Activated CD8-positive, alpha-beta T cell treated with anti-CD3 and anti-CD28 coated beads, Interleukin-2, amount 10 ng/mL, durations not matched to agents 7 days and 5 days (primary cell): ENCODE measurements at places on chromosomes 12 and 14.

DNA sequence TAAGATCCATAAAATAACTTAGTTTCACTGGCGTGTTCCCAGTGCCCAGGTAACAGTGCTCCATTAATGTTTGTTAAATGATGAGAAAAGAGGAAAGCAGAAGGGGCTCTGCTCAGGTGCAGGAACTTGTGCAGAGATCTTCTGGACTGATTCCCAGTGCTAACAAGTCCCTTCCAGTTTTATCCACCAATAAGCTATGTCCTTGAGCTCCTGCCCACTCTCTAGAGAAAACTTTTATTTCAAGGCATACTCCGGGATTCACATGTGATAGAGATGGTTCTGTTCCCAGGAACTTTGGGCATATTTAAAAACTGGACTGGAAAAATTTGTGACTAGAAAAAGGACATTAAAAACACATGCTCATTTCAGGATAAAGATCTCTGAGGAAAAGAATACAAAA lies 1.9 kb downstream of the GYS2 start:
- no peak for DNase-seq

DNA sequence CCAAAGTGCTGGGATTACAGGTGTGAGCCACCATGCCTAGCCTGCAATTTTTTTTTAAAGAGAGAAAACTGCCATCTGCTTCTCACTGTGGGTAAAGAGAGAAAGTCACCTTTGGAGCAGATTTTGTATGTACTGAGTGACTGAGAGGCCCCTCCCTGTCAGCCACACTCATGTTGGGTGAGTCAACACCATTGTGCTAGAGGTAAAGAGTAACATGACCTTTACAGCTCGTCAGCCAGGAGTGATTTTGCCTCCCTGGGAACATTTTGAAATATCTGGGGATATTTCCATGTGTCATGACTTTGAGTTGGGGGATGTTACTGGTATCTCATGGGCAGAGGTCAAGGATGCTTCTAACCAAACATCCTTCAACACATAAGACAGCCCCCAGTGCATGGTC lies 115.2 kb downstream of the KSR2 start:
- no peak for DNase-seq

- DNase-seq = no peak
Measured at GRCh38 chr12:57640175-57641042, 7.4 kb upstream of the B4GALNT1 start.

GRCh38 chr14:58171090-58171489 lies 19.1 kb upstream of the ARMH4 start:
- no peak for DNase-seq

GRCh38 chr12:27436029-27436428 lies 10.5 kb upstream of the SMCO2 start:
- no peak for DNase-seq

- peak; percentile 47 for DNase-seq
Measured at GRCh38 chr12:607541-608001, 55.7 kb downstream of the NINJ2 start.

GRCh38 chr14:95056476-95056875 lies 100.9 kb downstream of the DICER1 start:
- DNase-seq = no peak

DNA sequence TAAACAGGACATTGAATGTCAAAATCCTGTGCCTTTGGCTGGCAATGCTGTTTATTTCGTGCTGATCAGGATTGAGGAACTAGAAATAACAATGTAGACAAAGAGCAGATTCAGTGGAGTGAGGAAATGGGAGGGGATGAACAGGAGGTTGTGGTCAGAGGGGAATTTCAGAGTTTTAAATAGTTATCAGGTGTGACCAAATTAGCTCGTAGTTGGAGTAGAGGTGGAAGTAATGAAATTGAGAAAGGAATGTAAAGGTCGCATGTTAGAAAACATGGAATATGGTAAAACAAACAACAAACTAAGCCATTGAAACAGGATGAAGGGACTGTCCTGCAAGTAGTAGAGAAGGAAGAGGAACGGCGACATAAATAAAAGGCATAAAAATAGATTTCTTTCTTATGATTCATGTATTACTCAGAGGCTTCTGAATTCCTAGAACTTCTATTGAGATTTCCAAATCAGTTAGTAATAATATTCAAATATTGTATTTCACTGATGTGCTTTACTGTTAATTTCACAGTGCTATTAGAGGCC lies 9.5 kb upstream of the SAV1 start:
- no peak for DNase-seq

- DNase-seq = no peak
Measured at GRCh38 chr12:20097626-20098025, 270.7 kb upstream of the PDE3A start.

- DNase-seq = no peak
Measured at GRCh38 chr12:95151821-95152220, 65.4 kb downstream of the FGD6 start.

DNA sequence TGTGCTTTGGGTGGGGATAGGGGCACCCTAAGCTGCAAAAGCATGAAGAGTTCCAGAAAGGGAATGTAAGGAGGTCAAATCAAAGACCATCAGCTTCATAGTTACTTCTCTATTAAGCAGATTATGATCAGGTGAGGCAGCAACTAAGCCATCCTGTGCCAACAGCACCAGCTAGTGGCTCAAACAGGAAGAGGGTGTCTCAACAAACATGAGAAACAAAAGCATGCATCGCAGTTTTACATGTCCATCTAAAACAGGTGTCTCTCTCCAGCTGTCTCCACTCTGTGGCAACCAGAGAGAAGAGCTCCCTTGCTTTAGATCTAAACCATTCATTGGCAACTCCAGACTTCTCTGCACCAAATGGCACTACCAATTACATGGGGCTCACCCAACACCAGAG lies 52.9 kb downstream of the ACTN1 start:
- DNase-seq = peak; percentile 36

- no peak for DNase-seq
Measured at GRCh38 chr12:22981711-22982110, 356.7 kb downstream of the ETNK1 start.

DNA sequence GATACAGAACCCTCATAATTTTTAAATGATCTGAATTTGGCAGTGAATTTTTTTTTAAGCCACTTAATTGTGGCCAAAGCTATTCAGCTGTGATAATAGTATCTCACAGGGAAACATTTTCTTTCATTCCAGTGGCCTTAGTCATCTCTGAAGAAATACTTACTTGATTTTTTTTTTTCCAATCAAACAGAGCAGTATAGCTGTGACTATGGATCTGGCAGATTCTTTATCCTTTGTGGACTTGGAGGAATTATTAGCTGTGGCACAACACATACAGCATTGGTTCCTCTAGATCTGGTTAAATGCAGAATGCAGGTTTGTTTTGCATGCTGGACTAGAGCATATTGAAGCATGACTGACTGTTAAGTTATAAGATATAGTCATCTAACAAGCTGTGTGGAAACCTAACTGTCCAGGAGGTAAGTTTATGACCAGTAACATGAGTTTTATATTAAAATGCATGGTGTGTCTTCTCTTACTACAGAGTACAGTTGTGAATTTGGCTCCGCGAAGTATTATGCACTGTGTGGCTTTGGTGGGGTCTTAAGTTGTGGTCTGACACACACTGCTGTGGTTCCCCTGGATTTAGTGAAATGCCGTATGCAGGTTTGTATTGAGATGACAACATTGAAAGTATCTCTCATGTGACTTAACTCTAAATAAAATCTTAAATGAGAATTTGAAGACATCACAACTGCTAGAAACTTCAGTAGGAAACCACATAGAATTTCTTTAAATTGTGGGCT lies 1.9 kb downstream of the SLC25A3 start:
- DNase-seq = peak; percentile 54

DNA sequence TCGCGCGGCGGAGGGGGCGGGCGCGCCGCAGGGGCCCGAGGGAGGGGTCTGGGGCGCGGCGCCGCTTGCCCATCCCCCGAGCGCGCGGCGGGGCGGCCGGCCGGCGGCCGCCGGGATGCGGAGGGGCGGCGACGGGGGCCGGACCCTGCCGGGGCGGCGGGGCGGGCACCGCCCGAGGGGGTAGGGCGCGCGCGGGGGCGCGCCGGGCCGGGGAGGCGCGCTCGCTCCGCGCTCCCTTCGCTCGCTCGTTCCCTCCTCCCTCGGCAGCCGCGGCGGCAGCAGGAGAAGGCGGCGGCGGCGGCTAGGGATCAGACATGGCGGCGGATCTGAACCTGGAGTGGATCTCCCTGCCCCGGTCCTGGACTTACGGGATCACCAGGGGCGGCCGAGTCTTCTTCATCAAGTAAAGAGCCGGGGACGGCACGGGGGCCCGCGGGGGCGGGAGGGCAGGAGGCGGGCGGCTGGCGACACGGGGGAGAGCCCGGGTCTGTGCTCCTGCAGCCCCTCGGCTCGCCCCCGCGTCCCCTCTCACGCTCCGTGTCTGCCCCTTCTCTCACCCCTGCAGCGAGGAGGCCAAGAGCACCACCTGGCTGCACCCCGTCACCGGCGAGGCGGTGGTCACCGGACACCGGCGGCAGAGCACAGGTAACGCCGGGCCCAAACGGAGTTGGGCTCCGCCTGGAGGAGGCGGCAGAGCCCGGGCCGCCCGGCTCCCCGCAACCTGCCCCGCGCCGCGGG lies at the start of gene PLEKHA5:
Gene PLEKHA5, plus strand, starts transcription at position 248 of the 738 bp plus-strand sequence. Its CDS starts 67 bp downstream, at position 315.
- peak; percentile 48 for DNase-seq

- DNase-seq = no peak
Measured at GRCh38 chr12:47097276-47097896, 17.6 kb upstream of the AMIGO2 start.

- DNase-seq = no peak
Measured at GRCh38 chr14:55540847-55541773, 38.9 kb upstream of the KTN1 start.

- no peak for DNase-seq
Measured at GRCh38 chr12:91142221-91142631, 30.9 kb upstream of the LUM start.

DNA sequence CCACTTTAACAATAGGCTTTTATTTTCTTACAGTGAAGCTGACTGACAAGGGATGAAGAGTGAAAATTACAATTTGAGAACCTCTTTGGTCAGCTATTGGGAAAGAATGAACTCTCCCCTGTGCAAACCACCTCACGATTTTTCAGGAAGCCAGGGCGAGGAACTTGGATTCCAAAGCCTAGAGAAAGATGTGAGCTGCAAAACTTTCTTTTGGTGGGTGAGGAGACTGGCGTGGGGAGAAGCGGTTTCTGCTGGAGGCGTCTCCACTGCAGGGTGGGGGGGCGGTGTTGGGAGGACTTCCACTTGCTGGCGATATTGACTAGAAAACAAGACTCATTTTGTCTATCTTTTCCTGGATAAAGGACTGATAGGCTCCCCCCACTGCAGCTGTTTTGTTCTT lies 59.3 kb upstream of the VRK1 start:
- no peak for DNase-seq

GRCh38 chr12:12467264-12467663 lies 95.4 kb downstream of the DUSP16 start:
- DNase-seq = no peak

DNA sequence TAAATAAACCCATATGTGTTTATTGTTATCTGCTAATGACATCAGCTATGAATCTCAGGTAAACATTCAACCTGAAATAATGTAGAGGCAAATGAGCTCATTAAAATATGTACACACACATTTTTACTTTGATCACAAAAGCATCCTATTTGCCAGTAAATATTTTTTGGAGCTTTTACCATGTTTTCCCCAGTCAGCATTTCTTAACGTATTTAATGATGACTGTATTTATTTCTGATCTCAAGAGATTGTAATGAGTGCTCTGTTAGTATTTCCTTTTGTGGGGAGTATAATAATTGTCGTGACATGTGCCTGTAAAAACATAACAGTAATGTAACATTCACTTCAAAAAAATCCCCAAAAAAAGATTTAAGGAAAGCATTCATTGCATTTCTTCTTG lies 52.1 kb downstream of the FRMD6 start:
- DNase-seq = no peak

DNA sequence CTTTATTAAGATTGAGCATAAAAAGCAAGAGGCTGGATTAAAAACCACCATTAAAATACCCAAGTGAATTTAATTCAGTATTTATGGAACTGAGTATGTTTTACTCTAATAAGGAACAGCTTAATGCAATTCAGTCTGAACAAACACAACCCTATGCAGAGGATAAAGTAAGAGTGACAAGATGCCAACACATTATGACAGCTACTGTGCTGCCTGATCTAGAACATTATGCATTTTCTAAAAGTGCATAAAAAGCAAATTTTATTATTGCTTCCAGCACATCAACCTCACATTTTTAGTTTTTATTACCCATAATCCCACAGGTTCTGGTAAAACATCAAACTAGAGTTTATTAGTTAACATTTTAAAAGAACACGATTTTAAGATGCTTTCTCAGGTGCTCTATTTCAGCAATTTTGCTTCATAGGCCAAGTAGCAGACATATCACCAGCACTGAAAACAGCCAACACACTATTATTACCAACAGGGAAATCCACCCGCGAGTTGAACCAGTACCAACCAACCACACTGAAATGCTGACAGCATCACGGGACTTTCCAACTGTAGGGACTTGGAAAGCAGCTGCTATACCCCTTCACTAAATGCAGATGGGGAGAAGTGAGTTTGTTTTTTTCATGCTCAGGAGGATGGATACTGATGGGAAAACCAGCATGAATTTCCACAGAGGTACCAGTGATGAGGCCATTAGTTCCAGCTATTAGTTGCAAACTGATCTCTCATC lies 372.1 kb downstream of the KCNH5 start:
- no peak for DNase-seq

DNA sequence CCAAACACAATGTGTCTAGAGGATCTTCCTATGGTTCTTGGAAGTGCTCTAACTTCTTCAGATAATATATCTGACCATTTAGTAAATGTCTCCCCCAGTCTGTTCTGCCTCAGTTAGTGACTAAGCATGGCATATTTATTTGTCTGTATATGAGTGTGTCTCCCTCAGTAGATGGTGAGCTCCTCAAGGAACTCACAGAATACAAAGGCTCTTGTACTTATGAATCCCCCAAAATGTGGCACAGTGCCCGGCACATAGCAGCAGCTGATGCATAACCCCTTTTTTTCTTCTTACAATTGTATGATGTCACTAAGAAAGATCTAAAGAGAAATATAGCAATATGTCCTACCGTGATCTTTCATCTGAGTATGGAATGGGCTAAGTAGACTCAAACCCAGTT lies 264.7 kb upstream of the PRICKLE1 start:
- no peak for DNase-seq

GRCh38 chr14:100334904-100335303 lies 11.8 kb downstream of the SLC25A47 start:
- DNase-seq = no peak

GRCh38 chr12:54980341-54980740 lies 4.2 kb downstream of the TESPA1 start:
- DNase-seq = peak; percentile 52
